ENCODE measurements at places on chromosomes 13 and 19. TPM values are rescaled to one million over a fixed set of nuclear protein-coding genes. Genes with fewer than 3 reads are reported as not detected.

The LHB gene
- not detected for total RNA-seq

The JAK3 gene
- total RNA-seq, result 0.85 TPM

The SPTBN4 gene
- total RNA-seq, result 0.28 TPM

The SHISA7 gene
- total RNA-seq, result not detected

The ATP1A3 gene
- total RNA-seq, result 0.33 TPM

The ZNF177 gene
- 0.70 TPM for total RNA-seq

The CACNG8 gene
- not detected for total RNA-seq

The RDH8 gene
- total RNA-seq, result not detected

The ZNF574 gene
- total RNA-seq, result 16.1 TPM

The HIPK4 gene
- total RNA-seq, result not detected

The ZNF567 gene
- 1.8 TPM for total RNA-seq

The SIGLEC7 gene
- not detected for total RNA-seq

The TICAM1 gene
- total RNA-seq, result 8.2 TPM

The CEACAM16 gene
- not detected for total RNA-seq
